ENCODE measurements at places on chromosomes 5 and 9.

- DNase-seq: no peak
Observed at GRCh38 chr5:144352732-144353317, 182.2 kb downstream of the KCTD16 start.

GRCh38 chr9:131335368-131335755, 45.8 kb downstream of the PLPP7 start:
- no peak for DNase-seq

- no peak for DNase-seq
Observed at GRCh38 chr9:94728719-94729118, 2.2 kb downstream of the AOPEP start.

- DNase-seq: no peak
Observed at GRCh38 chr9:135326633-135327152, 152.9 kb upstream of the PPP1R26 start.

DNA sequence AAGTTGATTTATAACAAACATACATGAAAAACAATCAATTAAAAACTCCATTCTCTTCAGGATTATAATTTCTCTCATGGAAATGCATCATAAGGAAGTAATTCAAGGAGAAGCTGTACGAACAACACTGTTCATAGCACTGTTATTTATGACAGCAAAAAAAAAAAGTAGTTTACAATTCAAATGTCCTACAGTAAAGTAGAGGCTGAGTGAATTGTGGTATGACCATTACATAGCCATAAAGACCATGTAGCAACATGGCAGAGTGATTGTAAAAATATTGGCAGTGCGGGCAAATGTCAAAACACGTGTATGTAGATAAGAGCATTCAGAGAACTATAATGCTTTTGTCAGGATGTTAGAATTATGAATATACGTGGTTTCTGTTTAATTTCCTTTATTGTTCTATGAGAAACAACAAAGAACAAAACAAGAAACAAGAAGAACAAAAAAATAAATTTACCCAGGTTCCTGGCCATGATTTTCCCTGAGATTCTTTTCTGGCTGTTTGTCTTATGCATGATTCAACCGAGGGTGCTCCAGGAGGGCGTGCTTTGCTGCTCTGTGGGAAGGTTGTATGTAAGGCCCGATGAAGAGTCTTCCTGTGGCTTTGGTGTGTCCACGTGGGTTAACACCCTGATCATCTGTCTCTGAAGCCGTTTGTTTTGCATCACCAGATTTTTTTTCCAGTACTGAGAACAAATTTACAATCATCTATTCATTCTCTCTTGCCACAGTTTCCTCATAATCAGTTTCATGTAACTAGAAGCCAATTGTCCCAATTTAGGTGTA, 28.8 kb downstream of the GCNT4 start:
- no peak for DNase-seq

- no peak for DNase-seq
Observed at GRCh38 chr9:110048976-110049698, 158.8 kb downstream of the C9orf152 start.

DNA sequence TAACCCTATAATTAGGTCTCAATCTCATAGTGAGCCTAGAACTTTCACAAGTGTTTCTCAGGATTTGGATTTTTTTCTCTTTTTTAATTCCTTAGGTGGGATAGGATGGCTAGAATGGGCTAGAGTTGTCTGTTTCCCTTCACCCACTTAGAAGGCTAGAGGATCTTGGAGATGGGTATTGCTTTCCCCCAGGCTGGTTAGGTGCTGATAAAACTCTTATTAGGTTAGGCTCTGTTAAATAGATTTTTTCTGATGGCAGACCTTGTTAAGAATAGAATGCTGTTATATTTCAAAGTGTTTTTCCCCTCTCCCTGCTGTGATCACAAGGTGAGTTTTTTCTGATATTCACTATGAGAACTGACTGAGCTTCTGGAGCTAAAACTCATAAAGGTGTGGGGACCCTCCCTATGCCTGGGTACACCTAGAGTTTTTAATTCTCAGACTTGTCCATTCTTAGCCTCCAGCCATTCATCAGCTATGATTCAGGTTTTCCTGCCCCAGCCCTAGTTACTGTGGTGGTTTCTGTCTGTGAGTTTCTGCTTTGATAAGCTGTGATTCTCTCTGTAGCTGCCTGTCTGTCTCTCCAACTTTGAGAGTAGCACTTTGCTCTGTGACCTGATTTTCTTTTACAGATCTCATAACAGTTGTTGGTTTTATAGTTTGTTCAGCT, 132.4 kb downstream of the HACD4 start:
- DNase-seq: no peak

GRCh38 chr9:128226412-128226801, 23.2 kb downstream of the DNM1 start:
- DNase-seq: no peak

GRCh38 chr5:55900776-55901175, 49.6 kb downstream of the IL31RA start:
- DNase-seq: no peak

GRCh38 chr5:176341325-176342157, 20.0 kb downstream of the KIAA1191 start:
- DNase-seq: no peak

DNA sequence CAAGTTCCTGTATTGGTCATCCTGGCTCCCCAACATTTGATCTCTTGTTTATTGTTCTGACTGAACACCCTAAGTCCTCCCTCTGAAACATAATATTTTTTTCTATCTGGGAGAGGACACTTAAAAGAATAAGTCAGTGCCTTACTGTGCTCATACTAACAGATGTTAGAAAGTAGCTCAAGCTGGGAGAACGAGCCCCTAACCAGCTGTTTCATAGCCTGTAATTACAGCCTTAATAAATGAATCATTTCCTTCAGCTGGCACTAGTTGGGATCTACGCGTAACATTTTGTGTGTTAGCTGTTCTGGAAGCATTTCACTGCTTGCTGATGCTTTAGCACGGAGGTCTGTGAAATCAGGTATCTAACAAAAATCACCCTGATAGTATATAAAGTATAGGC, 345.9 kb upstream of the RIOK2 start:
- DNase-seq: no peak

- DNase-seq: no peak
Observed at GRCh38 chr9:84659313-84659712, 10.2 kb upstream of the NTRK2 start.

- no peak for DNase-seq
Observed at GRCh38 chr5:72288924-72289323, 31.1 kb downstream of the MRPS27 start.

DNA sequence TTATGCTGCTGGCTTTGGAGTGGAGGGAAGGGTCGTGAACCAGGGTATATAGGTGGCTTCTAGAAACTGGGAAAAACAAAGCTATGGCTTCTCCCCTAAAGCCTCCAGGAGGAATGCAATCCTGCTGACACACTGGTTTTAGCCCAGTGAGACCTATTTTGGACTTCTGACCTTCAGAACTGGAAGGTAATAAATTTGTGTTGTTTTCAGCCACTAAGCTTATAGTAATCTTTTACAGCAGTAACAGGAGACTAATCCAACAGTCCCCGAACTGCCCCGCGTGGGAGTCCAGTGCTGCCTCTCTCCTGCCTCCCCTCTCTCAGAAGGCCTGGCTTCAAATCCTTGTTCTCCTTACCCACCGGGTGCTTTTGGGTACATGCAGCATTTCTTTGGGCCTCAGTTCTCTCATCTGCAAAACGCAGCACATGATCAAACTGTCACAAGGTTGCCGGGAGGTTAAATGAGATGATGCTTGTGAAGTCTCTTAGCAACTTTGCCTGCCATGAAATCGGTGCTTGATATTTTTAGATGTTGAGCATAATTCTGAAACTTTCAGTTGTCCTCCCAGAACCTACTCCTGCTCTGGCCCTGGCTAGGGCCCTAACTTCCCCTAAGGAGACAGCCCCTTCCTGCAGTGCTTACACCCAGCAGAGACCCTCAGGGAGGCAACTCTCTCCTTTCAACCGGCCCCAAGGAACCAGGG, 127.3 kb upstream of the BOD1 start:
- no peak for DNase-seq

GRCh38 chr9:18463991-18464390, 10.0 kb upstream of the ADAMTSL1 start:
- DNase-seq: no peak

GRCh38 chr5:160693831-160694465, 158.1 kb downstream of the ATP10B start:
- DNase-seq: no peak

- DNase-seq: no peak
Observed at GRCh38 chr5:143271431-143271830, 132.1 kb downstream of the NR3C1 start.

DNA sequence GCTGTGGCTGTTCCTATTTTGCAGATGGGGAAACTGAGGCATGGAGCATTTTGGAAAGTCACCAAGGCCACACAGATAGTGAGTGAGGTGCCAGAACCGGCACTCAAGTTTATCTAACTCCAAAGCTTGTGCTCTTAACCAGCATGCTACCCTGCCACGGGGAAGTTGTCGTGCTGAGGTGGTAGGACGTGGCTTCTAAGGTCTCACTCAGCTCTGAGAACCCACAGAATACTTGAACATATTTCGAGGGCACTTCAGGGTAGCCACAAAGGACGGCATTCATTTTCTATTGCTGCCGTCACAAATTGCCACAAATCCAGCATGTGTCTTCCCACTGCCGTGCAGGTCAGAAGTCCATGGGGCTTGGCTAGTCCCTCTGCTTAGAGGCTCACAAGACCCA, 116.7 kb downstream of the OLFM1 start:
- no peak for DNase-seq

DNA sequence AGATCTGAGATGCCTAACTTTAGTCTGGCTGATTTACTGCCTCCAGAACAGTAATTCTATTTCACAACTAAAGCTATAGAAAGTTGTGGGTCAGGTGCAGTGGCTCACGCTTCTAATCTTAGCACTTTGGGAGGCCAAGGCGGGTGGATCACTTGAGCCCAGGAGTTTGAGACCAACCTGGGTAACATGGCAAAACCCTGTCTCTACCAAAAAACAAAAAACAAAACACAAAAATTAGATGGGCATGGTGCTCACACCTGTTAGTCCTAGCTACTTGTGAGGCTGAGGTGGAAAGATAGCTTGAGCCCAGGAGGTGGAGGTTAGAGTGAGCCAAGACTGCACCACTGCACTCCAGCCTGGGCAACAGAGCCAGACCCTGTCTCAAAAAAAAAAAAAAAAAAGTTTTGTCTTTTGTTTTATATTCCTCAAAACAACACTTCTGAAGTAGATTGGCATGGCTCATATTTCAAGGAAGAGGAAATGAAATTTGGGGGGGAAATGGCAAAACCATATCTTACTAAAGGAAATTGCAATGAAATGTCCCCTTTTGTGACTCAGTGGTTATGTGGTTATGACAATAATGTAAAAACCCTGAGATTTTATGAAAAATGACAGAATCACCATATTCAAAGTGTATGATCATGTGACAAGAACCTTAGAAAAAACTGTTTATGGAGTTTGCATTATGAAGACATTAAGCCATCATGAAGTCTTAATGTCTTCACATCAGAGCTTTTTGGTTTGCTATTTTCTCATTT, 16.2 kb downstream of the FNBP1 start:
- no peak for DNase-seq

GRCh38 chr5:94903726-94904125, 285.3 kb downstream of the SLF1 start:
- DNase-seq: no peak

GRCh38 chr5:14161825-14162556, 18.8 kb downstream of the TRIO start:
- no peak for DNase-seq

DNA sequence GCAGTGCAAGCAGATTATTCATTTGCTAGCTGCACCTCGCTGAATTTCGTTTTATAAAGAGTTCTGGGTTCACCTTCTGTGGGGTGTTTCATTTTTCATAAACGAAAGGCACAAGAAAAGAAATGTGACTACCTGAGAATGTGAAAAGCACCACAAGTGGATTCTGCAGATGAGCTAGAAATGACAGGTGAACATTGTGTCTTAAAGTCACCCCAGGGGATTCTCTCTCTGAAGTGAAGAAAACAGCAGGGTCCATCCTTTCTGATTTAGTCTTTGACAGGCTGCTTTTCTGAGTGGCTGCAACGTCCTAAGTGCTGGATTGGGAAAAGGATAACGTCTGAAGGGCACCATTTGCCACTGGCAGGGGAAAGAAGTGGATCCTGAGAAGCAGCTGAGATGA, 469.3 kb downstream of the SPATA31D1 start:
- no peak for DNase-seq

- DNase-seq: no peak
Observed at GRCh38 chr5:133032852-133033742, 6.7 kb upstream of the ZCCHC10 start.

GRCh38 chr9:124292696-124293593, 35.2 kb downstream of the NEK6 start:
- DNase-seq: no peak

- no peak for DNase-seq
Observed at GRCh38 chr5:105754056-105754455, 1916.7 kb downstream of the EFNA5 start.

DNA sequence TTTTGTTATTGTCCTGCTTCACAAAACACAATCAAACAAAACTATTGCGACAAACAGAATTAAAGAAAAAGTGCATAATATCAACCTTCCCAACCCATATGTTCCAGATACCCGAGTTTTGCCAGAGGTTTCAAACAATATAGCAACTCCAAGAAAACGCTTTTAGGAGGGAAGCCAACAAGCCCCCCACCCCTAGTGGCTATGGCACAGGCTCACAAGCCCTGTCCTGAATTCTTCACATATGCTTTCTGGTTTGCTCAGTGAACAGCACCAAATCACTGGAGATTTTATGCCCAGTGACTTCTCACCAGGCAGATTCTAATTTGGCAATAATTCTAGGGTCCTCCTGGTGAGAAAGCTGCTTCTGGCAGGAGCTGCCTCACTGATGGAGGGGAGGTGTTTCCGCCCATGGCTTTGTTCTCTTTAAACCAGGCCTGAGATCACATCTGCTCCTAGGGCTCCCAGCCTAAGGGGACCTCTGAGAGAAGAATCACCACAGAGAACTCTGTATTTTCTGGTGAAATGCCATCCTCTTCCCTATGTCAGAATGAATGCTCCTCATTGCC, 1982.4 kb downstream of the EFNA5 start:
- DNase-seq: no peak

DNA sequence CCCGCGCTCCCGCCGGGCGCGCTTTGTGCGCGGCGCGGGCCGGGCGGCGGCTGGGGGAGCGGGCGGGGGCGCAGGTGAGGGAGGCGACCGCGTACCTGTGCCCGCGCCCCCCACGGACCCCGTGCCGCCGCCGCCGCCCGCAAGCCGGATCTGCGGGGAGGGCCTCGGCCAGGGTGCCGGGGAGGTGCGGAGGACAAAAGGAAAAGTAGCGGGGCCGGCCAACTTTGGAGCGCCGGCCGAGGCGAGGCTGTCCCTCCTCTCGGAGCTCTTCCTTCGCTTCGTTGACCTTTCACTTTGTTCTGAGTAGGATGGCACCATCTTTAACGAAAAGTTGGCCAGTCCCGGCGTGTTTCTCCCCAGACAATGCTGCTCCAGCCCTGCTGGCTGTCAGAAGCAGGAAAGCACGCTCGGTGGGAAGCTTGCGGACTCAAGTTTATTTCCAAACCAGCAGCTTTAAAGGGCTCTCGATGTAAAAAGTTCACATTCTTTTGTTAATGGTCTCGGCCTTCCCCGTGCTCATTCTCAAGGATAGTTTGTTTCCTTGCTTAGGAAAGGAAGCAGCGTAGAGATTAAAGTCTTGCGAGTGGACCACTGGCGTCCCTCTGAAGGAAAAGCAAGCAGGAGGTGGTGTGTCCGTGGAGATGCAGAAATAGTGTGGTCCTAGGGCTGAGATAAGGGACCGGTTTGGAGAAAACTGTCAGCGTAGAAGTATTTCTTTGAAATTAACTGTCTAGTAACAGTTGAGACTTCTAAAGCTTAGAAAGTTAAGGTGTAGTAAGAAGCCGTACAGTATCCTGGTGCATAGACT, 639 bp downstream of the EHMT1 start:
- no peak for DNase-seq

Data from T-helper 1 cell (primary cell).